Osteocyte (in vitro differentiated cells): ENCODE measurements at places on chromosomes 12 and 14.

GRCh38 chr14:77416836-77417235 lies 6.5 kb downstream of the NOXRED1 start:
- no peak for DNase-seq

GRCh38 chr14:96648506-96649326 lies 146.5 kb downstream of the PAPOLA start:
- no peak for DNase-seq

- DNase-seq = no peak
Observed at GRCh38 chr14:99644723-99645544, at the start of gene HHIPL1. TSS of gene HHIPL1 (plus strand) at chr14:99645129. CDS start at chr14:99645208, 79 bp downstream.

DNA sequence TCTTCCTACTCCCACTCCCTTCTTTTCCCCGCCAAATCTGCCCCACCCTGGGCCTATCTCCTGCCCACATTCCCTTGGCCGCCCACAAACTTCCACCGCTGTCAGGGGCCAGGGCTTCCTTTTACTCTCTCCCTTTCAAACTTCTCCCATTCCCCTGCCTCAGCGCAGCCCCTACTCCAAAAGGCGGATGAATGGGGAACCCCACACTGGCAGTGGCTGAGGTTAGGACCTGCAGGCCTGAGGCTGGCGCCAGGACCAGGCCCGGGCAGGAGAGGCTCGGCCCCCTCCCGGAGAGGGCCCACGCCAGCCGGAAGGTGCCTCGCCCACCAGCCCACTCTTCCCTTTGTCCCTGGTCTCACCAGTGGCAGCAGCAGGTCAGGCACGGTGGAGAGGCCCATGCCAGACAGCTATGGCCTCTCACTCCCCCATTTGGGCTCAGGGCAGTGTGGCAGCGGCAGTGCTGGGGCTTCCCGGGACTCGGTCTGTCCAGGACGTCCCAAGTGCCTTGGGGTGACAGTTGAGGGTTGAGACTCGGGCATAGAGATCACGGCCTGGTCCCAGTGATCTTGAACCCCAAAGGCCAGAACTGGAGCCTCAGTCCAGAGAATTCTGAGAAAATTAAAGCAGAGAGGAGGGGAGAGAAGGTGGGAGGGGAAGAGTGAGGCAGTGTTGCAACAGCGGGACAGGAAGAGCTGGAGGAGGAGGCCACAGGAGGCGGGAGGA lies at the start of gene TNFRSF1A:
Gene TNFRSF1A, minus strand, starts transcription at position 660 of the 723 bp plus-strand sequence. Its CDS starts 262 bp downstream, at position 398.
- DNase-seq = no peak

DNA sequence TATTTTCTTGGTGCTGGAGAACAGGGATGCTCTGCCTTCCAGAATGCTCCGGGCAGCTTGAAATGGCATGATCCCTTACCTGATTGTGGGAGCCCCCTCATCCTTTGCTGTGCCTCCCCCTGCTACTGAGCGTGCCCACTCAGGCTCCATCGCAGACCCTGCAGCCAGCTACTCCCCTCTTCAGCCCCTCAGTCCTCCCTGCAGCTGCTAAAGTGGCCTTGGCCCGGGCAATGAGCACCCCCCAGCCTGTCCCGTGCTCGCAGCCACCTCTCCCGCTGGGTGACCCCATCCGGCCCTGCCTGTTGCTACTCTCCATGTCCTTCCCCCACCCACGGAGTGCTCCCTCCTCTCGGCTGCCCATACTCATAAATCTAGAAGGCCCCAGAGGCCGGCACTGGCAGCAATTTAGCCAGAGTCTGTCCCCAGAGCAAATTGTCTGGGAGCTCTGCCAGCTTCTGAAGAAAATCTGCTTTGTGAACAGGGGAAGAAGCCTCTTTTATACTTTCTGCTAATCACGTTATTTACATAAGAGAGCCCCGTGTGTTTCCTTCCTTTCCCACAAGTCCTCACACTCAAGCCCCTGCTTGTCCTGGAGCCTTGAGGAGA lies 143.7 kb upstream of the FRMD6 start:
- DNase-seq = no peak

DNA sequence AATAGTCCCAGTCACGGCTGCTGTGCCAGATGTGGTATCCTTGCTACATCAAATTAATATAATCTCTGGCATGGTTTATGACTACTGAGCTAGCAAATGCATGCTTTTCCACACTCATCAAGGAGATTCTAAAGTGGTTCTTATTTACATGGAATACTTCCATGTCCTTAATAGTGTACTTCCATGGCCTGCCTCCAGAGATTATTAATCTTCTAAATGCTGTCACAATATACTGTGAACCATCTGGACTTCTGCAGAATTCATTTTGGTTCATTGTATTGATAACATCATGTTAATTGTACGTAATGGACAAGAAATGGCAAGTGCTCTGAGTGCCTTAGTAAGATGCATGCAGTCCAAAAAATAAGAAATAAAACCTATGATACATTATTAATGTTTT lies 230.8 kb downstream of the NUAK1 start:
- DNase-seq = no peak

- no peak for DNase-seq
Observed at GRCh38 chr14:23922545-23922944, 31.0 kb upstream of the DHRS4 start.

DNA sequence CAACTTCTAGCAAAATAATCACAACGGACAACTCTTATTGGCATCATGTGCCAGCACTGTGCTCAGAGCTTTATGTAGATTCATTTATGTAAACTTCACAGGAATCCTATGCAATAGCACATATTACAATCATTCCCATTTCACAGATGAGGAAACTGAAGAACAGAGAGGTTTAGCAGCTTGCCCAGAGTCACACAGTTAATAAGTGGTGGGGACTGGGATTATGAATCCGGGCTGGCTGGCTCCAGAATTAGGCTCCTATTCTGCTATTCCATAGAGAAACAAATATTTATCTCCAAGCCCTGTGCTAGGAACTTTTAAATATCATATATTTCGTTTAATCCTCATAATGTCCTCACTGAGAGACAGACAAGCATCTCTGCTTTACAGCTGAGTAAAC lies 52.4 kb upstream of the OAS1 start:
- no peak for DNase-seq

GRCh38 chr12:76451528-76451927 lies 103.3 kb upstream of the BBS10 start:
- DNase-seq = no peak

DNA sequence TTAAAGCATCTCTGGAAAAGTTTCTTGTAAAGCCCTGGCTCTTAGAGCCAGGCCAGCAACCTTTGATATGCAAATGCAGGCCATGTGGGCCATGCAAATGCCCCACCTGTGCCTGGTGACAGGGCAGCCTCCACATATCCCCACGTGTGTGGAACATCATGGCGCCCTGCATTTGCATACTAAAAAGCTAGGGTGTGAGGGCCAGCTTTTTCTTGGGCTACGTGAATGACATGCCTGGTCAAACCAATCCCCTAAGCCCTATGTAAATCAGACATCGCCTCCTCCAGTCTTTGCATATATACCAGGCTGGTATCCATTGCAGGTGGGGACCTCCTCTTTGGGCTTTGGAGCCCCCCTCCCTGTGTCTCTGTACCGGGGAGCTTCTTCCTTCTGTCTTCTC lies 6.4 kb downstream of the CSRP2 start:
- no peak for DNase-seq

DNA sequence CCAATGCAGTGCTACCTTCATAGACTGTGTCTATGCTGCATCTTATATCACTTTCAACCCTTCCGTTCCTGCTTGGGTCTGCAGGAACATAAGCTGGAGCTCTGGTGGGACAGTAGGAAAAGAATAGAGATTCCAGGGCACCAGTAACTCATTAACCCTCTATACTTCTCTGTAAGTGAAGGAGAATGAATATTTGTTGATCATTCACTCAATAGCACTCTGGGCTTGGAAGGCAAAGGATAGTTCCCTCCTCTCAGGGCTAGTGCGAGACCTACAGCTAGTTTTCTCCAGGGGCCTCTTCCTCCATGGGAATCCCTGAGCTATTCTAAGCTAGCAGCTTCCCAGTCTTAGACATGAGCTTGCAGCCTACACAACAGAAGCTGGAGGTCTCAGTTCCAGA lies 84.7 kb downstream of the BMP4 start:
- DNase-seq = no peak

DNA sequence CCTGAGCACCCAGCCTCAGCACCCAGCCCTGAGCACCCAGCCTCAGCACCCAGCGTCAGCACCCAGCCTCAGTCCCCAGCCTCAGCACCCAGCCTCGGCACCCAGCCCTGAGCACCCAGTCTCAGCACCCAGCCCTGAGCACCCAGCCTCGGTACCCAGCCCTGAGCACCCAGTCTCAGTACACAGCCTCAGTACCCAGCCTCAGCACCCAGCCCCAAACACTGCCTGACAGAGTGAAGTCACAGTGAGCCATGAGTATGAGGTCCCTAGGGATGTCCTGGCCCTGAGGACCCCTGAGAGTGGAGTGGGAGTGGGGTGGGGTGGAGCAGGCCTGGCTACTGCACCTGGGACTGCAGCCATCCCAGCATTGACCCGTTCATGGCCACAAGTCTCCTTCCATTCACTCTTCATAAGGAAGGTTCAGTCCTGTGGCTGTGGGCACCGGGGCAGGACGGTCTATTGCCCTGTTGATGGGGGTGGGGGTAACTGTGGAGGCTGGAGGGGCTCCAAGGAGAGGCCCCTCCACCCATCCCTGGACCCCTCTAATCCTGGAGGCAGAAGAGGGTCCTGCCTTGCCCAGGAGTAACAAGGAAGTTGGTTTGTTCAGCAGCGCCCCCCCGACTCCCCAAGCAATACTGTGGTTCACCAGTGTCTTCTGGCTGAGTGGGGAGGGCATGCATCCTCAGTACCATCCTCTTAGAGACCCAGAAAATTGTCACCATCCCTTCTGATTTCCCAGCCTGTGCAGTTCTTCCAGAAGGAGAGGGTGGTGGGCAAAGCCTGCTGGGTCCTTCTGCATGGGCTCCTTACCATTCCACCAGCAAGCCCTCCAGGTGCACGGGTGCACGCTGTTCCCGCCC lies 140.5 kb downstream of the ADGRD1 start:
- peak; percentile 76 for DNase-seq

- no peak for DNase-seq
Observed at GRCh38 chr14:104876251-104876699, 11.2 kb downstream of the CEP170B start.

DNA sequence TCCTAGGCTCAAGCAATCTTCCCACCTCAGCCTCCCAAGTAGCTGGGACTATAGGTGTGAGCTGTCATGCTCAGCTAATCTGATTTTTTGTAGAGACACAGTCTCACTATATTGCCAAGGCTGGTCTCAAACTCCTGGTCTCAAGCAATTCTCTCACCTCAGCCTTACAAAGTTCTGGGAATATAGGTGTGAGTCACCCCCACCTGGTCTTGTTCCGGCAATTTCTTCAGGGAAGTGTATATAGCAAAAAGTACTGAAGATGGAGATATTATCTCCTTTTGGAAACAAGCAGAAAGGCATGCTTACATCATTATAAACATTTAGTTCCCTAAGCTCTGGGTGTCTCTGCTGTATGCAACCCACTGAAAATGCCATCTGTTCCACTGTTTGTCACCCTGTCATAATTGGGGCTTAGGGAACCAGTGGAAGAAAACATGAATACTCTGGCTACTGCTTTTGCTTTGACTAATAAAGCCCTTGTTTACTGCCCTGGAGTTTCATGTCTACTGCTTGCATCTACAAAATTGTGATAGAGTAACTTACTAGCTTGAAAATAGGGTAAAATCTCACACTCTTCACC lies 940.2 kb downstream of the GALC start:
- DNase-seq = no peak

DNA sequence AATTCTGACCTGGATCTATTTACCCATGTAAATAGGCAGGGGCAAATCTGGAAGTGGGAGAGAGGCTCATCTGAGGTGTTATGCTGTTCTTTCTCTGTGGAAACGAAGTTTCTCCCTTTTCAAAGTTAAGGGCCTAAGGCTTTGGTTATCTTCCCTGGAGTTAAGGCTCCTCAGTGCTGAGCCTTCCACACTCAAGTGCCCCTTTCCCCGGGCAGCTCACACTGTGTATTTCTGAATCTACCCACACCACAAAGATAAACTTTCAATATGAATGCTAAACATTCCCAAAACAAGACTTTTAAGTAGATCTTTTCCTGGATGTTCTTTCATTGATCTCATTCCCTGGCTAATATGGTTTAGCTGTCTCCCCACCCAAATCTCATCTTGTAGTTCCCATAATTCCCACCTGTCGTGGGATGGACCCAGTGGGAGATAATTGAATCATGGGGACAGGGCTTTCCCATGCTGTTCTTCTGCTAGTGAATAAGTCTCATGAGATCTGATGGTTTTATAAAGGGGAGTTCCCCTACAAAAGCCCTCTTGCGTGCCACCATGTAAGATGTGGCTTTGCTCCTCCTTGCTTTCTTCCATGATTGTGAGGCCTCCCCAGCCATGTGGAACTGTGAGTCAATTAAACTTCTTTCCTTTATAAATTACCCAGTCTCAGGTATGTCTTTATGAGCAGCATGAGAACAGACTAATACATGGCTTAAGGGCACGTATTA lies 251.1 kb downstream of the NAV3 start:
- DNase-seq = no peak

- DNase-seq = no peak
Observed at GRCh38 chr12:102061096-102061559, 663 bp downstream of the WASHC3 start.

GRCh38 chr14:100657780-100658179 lies 68.9 kb upstream of the DLK1 start:
- no peak for DNase-seq

DNA sequence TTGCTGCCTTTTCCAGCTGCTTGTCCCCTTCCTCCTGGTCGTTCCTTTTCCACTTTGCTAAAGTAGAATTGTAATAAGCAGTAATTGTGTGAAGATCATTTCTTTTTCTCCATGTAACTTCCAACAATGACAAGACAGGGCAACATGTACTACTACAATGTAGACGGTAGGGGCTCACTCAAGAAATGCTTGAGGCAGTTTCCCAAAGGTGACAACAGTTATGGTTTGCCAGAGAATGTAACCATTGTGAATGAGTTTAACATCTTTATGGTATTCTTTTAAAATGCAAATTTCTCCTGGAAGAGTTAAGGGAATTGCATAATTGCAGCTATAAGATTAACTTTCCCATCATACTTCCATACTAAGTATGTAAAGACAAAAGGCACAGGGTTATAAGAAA lies 23.8 kb upstream of the PHLDA1 start:
- no peak for DNase-seq

- DNase-seq = no peak
Observed at GRCh38 chr12:122282061-122282460, 15.8 kb upstream of the VPS33A start.

- no peak for DNase-seq
Observed at GRCh38 chr12:44193281-44193680, 357.4 kb downstream of the TMEM117 start.

- DNase-seq = no peak
Observed at GRCh38 chr12:104730763-104731162, 227.3 kb downstream of the SLC41A2 start.

DNA sequence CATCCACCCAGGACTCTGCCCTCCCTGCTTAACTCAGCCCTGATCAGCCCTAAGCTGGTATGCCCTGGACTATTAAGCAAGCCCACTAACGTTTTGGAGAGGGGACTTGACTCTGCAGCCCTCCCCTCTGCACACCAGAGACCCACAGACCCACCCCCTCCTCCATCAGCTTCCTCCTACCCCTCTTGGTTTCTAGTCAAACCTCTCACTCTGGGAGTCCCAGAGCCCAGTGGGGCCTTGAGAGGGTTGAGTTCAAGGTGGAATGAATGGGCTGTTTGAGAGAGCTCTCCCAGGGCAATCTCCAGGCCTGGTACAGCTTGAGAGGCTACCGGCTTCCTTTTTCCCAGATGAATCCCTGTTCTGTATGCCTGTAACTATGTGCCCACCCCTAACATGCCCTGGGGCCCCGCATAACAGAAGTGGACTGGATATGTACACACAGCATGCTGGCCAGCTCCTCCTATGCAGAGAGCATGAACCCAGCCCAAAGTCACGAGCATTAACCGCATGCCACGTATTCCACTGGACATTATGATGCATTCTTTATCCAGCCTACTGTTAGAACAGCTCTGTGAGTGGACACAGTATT lies 43.6 kb downstream of the IRF2BPL start:
- DNase-seq = peak; percentile 93
